Anterior cingulate cortex (tissue), 58 donors: ENCODE measurements at places on chromosomes 4 and X.

DNA sequence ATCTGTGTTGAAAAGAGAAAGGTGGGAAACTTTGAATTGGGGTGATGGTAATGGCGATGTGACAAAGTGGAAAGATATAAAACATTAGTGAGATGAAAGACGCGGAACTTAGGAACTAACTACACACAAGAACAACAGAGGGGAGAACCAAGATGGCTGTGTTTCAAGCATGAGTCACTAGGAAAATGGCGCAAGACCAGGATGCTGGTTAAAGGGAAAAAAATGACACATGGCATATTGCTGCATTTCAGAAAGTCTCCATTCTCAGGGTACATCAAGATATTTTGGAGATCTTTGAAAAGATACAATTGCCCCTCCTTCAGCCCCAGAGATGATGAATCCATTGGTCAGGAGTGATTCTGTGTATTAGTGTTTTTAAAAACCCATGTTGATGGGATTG is 164.4 kb downstream of the FBXO8 start:
- no peak for DNase-seq

DNA sequence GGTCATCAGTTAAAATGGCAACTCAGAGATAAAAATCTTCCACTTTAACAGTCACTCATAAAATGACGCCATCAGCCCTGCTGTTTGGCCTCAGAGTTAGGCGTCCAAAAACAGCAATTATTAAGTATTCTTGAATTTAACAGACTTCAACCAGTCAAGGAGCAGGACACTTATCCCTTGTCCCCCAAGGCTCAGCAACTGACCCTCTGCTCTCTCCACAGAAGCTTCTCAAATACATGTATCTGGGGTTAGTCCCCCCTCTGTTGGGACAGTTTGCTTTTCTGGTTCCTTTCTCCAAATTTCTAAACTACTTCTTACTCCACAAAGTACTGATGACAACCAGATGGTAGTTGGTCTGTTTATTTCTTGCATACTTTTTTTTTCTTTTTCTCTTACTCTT is 54.4 kb downstream of the SOD3 start:
- no peak for DNase-seq

GRCh38 chrX:55796496-55796895 is 78.9 kb downstream of the RRAGB start:
- DNase-seq = no peak

- no peak for DNase-seq
These were observed 42.0 kb upstream of the ZXDA start for GRCh38 chrX:57952320-57952678.

GRCh38 chrX:110944751-110945675 is 149.4 kb upstream of the CHRDL1 start:
- DNase-seq = peak; percentile 2

DNA sequence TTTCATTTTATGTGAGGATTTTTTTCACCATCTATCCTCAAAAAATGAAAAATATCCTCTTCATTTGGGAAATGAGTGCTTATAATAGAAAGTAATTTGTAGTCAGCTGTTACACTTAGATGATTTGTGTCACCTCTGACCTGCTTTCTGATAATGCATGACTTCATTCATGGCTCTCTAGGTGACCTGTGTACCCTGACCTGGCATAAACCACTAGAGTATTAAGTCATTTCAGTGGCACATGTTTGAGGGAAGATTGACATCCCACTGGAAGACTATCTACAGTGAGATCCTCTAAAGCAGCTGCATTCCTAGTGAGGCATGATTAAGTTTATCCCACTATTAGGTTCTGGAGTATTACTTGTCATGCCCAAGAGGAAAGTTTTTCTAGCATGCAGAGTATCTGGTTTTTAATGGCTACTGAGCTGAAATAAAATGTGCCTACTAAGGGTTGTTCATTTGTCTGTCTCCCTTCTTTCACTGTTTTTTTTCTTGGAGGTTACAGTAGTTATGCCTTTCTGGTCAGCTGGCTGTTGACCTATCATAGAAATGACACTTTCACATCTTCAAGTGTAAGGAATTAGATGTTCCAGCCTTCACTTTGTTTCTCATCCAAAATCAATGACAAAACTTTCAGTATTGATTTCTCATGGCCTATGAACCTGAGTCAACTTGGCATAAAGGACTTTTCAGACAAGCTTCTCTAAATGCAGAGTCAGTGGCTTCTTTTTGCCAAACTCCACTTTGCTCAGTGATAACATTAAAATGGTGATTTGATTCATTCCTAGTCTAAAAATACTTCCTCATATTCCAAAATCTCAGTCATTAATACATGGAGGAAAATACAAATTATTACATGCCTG is 33.1 kb downstream of the TET2 start:
- DNase-seq = no peak

GRCh38 chr4:66577922-66578321 is 907.6 kb upstream of the EPHA5 start:
- DNase-seq = no peak

DNA sequence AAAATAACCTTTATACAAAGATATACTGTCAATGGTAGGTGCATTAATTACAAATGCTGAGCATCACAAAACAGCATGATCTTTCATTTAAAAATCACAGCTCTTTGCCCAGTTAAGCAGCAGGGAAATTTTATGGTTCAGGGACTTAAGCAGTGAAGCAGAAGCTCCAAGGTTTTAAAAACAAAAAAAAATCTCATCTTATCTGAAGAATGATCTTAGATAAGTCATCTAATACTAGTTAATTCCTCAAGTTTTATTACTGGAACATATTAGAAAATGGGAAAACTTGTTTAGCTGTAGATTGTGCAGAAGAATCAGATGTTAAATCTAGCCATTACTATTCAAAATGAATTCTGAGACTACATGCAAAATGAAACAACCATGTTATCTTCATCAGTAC is 289.9 kb downstream of the GASK1B start:
- no peak for DNase-seq

GRCh38 chrX:103446665-103447302 is 70.4 kb downstream of the BEX3 start:
- DNase-seq = no peak

- DNase-seq = no peak
These were observed 628.8 kb downstream of the SPRY1 start for GRCh38 chr4:124025428-124025827.
